ENCODE measurements at places on chromosomes 2 and 18. TPM values are rescaled to one million over a fixed set of nuclear protein-coding genes. Genes with fewer than 3 reads are reported as not detected.

Gene SMPD4
- 105 TPM for polyA plus RNA-seq

DNA sequence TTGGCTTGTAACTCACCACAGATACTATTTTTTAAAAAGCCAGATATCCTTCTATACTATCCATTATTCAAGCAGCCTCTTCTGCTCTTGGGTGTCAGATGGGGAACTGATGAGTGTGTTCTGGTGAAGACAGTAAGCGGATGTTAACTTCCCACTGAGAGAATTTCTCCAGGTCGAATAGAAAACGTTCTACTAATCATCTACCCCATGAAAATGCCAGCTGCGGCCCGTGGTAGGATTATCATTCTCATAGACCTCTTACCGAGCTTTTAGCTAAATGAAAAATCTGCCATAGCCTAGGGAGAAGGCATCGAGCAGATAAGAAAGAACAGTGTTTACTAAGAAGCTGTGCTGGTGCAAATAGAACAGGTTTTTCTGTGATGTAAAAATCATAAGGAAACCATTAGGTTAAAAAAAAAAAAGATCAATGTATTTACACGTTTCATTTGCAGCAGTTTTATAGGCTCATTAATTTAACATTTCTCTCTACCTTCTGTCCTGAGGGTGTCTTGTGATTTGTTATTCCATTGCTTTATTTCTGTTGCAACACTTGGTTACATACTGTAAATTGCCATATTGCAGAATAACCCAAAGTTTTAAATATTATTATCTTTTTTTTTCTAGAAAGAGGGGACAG is 1521.5 kb upstream of the ZEB2 start:
- DNase-seq, result no peak

- peak; percentile 20 for DNase-seq
These were observed 173.8 kb upstream of the BCL2L11 start for GRCh38 chr2:110946902-110947301.

GRCh38 chr2:42663828-42664227 is 95.4 kb downstream of the MTA3 start:
- peak; percentile 37 for DNase-seq

DNA sequence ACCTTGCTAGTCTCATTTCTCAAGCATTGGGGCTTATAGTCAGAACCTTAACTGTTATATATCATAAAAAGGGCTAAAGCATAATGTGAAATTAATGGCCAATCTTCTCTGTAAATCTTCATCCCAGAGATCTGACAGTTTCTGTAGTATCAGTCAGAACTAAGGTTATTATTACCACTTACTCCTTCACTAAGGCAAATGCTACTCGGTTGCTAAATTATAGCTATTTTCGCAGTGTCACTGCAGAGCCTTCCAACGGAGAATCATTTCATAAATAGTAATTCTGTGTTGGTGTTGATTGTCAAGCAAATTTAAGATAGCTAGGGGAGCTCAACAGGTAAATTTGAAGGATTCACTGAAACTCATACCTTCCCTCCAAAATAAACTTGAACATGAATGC is 258.0 kb downstream of the METTL4 start:
- DNase-seq, result no peak

GRCh38 chr2:61158356-61158955 is 3.5 kb upstream of the C2orf74 start:
- no peak for DNase-seq

DNA sequence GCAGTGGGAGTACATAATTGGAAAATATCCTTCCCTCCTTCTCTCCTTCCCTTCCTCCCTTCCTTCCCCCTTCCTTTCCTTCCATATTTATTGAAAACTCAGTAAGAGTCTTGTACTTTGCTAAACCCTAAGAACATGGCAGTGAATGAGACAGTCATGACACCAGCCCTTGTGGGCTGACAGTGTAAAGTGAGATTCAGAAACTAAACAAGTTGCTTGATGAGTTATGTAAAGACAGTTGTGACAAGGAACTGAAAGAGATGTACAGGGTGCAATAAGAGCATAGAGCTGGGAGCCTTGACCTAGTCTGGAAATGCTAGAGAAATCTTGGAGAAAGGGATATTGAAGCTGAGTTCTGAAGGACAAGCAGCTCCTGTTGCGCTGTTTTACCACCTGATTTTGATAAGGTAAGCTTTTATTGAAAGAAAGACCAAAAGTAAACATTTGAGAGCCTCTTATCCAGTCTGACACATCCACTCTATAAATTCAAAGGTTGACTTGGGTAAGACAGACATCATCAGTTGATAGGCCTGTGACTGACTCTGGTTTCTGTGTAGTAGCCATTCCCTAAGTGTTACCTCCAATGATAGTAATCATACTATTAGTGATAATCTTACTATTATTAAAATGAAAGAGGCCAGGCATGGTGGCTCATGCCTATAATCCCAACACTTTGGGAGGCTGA is 66.5 kb upstream of the SKOR2 start:
- DNase-seq, result no peak

GRCh38 chr18:13232971-13233786 is 14.6 kb downstream of the LDLRAD4 start:
- DNase-seq, result no peak

All from B cell (primary cell).